Panc1 (cell line): ENCODE measurements at places on chromosomes 4 and X. TPM values are rescaled to one million over a fixed set of nuclear protein-coding genes. Genes with fewer than 3 reads are reported as not detected.

- no peak for DNase-seq
- no peaks in the 10 kb centered on the region for H3K27me3 ChIP-seq
- no peaks in the 10 kb centered on the region; the same call in 1 of the 2 replicates for H3K36me3 ChIP-seq
- no peak overlapping the region for H3K27ac ChIP-seq
- no peak overlapping the region for H3K4me3 ChIP-seq
These were observed 162.3 kb downstream of the STIM2 start for GRCh38 chr4:27022963-27023362.

DNA sequence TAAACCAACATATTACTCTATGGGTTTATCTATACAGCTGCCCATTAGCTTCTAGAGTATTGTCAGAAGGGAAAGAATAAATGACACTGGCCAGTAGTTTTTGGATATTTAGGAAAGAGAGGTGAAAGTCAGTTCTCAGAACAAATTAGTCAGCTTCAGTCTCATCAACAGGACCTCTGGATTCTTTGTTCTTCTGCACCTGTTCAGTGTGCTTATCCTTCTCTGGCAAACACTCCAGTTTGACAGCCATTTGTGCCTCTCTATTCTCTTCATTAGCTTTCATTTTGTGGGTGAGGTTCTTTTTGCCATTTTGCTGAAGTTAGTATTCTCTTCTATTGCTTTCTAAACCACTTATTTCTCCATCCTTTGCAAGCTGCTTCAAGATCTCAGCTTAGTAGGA is 107.0 kb downstream of the PCDH18 start:
- no peak overlapping the region for H3K27ac ChIP-seq
- H3K4me1 ChIP-seq: no peaks in the 10 kb centered on the region
- no peaks in the 10 kb centered on the region for H3K27me3 ChIP-seq
- H3K36me3 ChIP-seq: no peaks in the 10 kb centered on the region
- DNase-seq: no peak

DNA sequence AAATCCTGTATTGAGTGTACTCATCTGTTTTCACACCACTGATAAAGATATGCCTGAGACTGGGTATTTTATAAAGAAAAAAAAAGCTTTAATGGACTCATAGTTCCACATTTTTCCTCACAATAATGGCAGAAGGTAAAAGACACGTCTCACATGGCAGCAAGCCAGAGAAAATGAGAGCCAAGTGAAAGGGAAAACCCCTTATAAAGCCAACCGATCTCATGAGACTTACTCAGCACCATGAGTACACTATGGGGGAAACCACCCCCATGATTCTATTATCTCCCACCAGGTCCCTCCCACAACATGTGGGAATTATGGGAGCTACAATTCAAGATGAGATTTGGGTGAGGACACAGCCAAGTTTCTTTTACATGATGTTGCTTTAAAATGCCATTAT is 171.9 kb downstream of the GALNTL6 start:
- H3K27ac ChIP-seq: no peak overlapping the region
- no peak for DNase-seq
- no peak overlapping the region for H3K4me3 ChIP-seq
- no peaks in the 10 kb centered on the region for H3K36me3 ChIP-seq
- H3K4me1 ChIP-seq: no peaks in the 10 kb centered on the region

- no peaks in the 10 kb centered on the region for H3K4me1 ChIP-seq
- no peak for DNase-seq
- H3K36me3 ChIP-seq: no peaks in the 10 kb centered on the region
- no peak overlapping the region for H3K4me3 ChIP-seq
These were observed 836 bp downstream of the BTK start for GRCh38 chrX:101385026-101385684.

- no peaks in the 10 kb centered on the region for H3K27me3 ChIP-seq
- H3K27ac ChIP-seq: no peak overlapping the region
- no peak overlapping the region for H3K4me3 ChIP-seq
- H3K36me3 ChIP-seq: no peaks in the 10 kb centered on the region
- DNase-seq: no peak
These were observed 53.0 kb downstream of the ARSF start for GRCh38 chrX:3094261-3094660.

- no peak overlapping the region for H3K27ac ChIP-seq
- H3K4me3 ChIP-seq: no peak overlapping the region
- DNase-seq: no peak
These were observed 13.3 kb downstream of the SPCS3 start for GRCh38 chr4:176333076-176333475.

- peaks cover 5% of the 10 kb centered on the region for H3K4me1 ChIP-seq
- no peaks in the 10 kb centered on the region for H3K27me3 ChIP-seq
- no peaks in the 10 kb centered on the region for H3K36me3 ChIP-seq
These were observed 6.3 kb downstream of the SSR4 start for GRCh38 chrX:153800746-153801145.

GRCh38 chr4:86032476-86033022 is 327.3 kb downstream of the MAPK10 start:
- H3K27ac ChIP-seq: no peak overlapping the region
- no peak overlapping the region for H3K4me3 ChIP-seq
- H3K27me3 ChIP-seq: no peaks in the 10 kb centered on the region

The GAGE12H gene
- total RNA-seq: not detected

The GAB3 gene
- 8.2 TPM for total RNA-seq

The LEF1 gene
- 0.54 TPM for total RNA-seq

The ODAPH gene
- not detected for total RNA-seq
